CD8-positive, alpha-beta T cell (primary cell): ENCODE measurements at places on chromosomes 12 and 14.

DNA sequence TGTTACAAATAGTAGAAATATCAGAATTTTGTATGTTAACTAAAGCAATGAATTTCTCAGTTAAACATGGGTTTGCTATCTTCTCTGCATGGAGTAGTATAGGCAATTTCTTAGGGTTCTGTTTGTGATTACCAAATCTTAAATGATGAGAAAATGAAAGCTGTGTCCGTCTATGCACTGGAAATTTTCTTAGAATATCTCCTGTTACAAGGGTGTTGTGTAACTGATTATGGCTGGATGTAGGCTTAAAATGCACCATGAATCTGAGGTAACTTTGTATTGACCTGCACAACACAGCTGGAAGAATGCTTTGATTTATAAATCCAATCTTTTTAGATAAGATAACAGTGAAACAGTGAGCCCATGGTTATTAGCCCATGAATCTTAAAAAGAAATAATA is 17.8 kb downstream of the TRIP11 start:
- DNase-seq = no peak

GRCh38 chr12:124842073-124842749 is 21.5 kb downstream of the SCARB1 start:
- DNase-seq = no peak

GRCh38 chr14:71524320-71524982 is 407.8 kb upstream of the RGS6 start:
- DNase-seq = no peak

- no peak for DNase-seq
These were observed 162.1 kb upstream of the SOX5 start for GRCh38 chr12:24111616-24112015.

DNA sequence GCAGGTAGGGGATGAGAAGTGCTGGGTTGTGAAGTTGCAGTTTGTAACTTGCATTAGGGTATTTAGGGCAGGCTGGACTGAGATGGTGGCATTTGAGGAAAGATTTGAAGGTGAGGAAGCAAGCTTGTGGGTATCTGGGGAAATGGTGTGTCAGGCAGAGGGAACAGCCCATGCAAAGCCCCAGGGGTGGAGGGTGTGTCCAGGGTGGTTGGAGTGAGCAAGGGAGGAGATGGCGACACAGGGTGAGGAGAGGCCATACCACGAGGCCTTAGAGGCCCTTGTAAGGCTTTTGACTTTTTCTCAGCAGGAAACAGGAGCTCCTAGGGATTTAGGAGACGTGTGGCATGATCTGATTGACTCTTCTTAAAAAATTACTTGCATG is 136.9 kb downstream of the NUAK1 start:
- DNase-seq = no peak

- no peak for DNase-seq
These were observed 1108.8 kb upstream of the SEL1L start for GRCh38 chr14:82642425-82642824.

DNA sequence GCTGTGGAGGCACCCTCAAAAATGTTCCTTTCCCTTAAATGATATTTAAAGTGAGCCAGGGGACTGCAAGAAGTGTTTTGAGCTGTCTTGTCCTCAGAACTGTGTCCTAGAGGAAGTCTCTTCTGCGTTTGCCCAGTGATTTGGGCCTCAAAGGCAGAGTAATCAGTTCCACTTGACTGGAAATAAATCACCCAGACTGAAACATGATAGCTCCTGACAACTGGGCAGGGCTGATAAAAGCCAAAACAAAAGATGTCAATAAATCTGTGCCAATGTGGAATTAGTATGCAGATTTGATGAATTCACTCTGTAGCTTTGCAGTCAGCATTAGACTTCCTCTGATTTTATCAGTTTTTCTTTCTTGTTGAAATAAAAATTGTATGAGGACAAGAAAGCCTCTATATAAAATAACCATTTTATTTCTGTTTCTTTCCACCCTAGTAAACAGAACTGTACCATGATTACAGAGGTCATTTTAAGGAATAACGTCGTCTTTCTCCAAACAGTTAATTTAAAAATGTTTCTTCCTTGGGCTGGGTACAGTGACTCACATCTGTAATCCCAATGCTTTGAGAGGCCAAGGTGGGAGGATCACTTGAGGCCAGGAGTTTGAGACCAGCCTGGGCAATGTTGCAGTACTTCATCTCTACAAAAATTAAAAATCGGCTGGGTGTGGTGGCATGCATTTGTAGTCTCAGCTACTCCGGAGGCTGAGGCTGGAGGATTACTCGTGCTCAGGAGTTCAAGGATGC is 180.8 kb downstream of the ERC1 start:
- DNase-seq = no peak

GRCh38 chr14:22112004-22112403 is 438.4 kb upstream of the OR4E1 start:
- peak; percentile 52 for DNase-seq

DNA sequence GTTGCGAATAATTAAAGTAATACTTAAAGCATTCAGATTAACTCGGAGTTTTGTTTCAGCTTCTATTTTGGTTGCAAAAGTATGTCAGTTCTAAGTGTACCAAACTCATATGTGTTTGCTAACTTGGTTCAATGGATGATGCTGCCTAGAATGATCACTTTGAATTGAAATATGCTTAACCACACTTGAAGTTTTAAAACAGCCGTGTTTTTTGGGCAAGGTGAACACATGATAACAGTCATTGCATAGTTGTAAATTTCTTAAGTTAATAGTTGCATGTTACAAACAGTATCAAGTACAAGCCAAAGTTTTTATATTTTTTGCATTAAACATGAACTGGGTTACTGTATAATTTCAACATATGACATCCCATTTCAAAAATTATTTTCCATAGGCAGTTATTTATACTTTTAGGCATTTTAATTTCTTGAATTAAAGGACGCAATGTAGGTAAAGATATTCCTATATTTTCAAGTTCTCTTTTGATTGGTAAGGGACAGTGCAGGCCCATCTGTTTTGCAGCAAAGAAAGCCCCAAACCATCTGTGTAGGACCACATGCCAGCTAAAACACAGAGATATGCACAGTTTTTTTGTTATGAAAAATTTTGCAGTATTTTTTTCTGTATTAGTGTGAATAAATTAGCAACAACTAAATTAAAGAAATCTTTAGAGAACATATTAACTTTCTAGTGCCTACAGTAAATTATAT is 575.5 kb downstream of the PRKD1 start:
- no peak for DNase-seq

GRCh38 chr14:103314496-103315277 is 19.4 kb upstream of the EIF5 start:
- no peak for DNase-seq

GRCh38 chr12:31846405-31846804 is 112.8 kb upstream of the RESF1 start:
- no peak for DNase-seq

- DNase-seq = no peak
These were observed 899 bp downstream of the TPCN1 start for GRCh38 chr12:113221997-113222729.

- DNase-seq = no peak
These were observed 682 bp downstream of the KIAA0586 start for GRCh38 chr14:58428118-58428683.

DNA sequence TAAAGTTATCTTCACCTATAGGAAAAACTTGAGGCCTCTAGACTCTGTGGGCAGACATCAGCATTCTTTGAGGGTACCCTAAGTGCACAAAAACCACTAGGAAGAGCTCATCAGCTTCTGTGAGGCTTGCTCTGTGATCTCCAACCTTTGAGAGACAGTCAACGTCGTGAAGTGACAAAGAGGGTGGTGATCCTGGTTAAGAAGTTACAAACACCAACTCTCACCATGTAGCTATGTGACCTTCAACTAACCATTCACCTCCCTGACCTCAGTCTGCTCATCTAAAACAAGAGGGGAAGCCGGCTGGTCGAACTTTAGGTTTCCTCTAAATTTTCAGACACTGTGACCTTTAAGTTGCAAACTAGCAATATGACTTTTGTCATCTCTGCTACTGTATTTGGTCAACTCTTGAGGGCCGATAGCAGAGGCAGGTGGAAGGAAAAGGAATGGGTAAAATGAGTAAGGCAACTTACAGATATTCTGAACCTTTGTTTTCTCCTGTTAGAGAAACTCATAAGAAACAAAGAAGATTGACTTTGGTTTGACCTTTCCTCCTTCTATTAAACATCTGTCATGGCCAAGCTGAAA is 103.2 kb upstream of the PARP11 start:
- no peak for DNase-seq

GRCh38 chr14:98168211-98168985 is 1103.6 kb downstream of the BCL11B start:
- DNase-seq = no peak

DNA sequence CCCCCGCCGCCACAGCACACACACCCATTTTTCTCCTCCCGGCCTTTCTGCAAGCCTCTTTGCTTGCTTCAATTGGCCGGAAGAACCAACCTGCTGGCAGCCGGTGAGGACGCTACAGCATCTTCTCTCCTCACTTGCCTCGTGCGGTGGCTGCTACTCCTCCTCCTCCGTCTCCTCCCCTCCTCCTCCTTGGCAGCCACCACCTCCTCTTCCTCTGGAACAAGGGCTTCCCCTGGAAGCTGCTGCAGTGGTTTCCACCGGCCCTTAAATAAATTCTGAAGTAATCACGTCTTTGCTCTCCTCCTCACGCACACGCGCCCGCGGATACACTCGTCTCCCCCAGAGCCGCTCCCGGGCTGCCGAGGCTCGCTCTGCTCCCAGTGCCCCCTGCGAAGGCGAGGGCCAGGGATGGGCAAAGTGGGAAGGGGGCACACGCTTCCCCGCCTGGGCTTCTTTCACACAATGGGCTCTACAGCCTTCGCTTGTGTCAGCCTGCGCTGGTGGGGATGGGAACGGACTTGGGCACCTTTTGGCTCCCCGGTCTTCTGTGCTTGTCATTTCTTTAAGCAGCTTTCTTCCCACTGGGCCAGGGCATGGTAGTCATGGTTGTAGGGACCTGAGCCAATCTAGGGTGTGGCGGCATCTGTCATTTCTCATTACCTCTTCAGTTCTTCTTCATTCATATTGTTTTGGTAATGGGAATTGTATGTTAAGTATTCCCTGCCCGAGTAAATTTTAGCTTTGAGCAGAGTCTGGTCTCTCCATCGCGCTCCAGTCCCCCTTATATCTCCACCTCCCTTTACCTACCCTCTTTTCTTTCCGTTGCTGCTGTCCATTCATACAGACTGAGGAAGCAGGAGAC is at the start of gene PPFIA2:
Gene PPFIA2 (minus strand): TSS at position 161 of the 862 bp plus-strand sequence.
- peak; percentile 26 for DNase-seq

- DNase-seq = peak; percentile 36
These were observed 274.7 kb downstream of the DAD1 start for GRCh38 chr14:22314183-22314820.

DNA sequence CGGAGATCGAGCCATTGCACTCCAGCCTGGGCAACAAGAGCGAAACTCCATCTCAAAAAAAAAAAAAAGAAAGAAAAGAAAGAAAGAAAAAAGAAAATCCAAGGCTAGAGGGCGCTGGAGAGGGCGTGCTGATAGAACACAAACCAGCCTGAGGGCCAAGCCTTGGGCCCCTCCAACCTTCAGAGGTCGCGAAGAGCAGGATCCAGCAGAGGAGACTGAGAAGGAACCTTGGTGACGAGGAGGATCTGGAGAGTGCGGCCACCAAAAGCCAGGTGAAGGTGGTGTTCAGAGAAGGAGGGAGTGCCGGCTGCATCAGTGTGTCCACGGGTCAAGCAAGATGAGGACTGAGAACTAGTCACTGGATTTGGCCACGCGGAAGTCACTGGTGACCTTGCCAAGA is 4.1 kb upstream of the DYNC1H1 start:
- no peak for DNase-seq

DNA sequence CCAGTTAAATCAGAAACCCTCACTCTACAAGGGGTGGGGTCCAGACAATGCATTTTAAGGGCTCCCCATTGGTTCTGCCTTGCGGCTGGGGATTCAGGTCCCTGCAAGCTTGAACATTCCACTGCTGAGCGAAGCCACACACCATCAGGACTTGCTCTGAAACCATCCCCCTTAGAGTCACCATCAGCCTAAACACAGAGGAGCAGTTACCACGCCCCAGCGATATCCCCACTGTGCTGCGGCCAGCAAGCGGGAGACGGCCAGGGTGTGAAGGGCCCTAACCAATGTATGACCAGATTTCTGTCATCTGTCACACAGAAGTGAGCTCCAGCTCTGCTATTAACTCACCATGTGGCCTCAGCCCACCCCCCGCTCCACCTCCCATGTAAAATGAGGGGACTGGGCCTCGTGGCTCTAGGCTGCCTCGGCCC is 29.7 kb downstream of the CCDC88C start:
- DNase-seq = no peak

DNA sequence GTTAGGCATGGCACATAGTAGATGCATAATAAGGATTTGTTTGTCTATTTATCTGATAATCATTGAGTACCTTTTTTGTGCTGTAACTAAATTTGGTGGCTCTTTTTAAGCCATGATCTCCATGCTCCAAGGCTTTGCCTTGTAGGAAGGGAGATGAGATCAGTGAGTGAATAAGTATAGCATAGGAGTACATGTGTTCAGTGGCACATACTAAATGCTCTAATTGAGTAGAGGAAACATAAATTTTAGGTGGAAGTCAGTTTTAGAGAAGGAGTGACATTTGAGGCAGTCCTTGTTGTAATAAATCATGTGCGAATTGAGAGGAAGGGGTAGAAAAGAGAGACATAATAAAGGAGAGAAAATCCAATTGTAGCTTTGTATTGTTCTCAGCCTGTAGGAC is 482.6 kb downstream of the NRXN3 start:
- DNase-seq = no peak

GRCh38 chr12:122961531-122962329 is 4.5 kb downstream of the ABCB9 start:
- no peak for DNase-seq

DNA sequence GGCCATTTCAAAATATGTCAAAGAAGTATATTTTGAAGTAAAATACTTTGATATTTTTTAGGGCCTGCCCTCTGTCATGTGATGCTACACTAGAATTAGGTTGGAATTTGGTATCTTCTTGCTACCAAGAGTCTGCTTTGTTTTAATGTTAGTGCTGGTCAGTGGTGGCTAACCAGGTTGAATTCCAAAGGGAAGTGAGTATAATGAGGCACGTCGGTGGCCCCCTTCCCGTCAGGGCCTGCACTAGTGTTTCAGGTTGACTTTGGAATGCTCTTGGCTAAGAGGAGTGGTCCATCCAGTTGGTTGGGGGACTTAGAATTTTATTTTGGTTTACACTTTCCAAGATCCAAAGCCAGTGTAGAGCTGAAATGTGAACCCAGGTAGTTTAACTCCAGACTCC is 185.4 kb downstream of the NOVA1 start:
- DNase-seq = no peak

- DNase-seq = no peak
These were observed 127.3 kb upstream of the SLC38A2 start for GRCh38 chr12:46499901-46500300.

- DNase-seq = no peak
These were observed 1.6 kb upstream of the RTL1 start for GRCh38 chr14:100905166-100905565.

- no peak for DNase-seq
These were observed 6.1 kb downstream of the KRT3 start for GRCh38 chr12:52789637-52790426.
